ENCODE measurements at places on chromosomes 2 and 18. TPM values are rescaled to one million over a fixed set of nuclear protein-coding genes. Genes with fewer than 3 reads are reported as not detected.

- peaks cover 19% of the 10 kb centered on the region for H3K4me1 ChIP-seq
- peaks cover 44% of the 10 kb centered on the region for H3K36me3 ChIP-seq
- DNase-seq = peak; percentile 22
- H3K4me3 ChIP-seq = peak overlapping the region; percentile 81
- peak overlapping the region; percentile 84 for H3K27ac ChIP-seq
Measured at GRCh38 chr2:127884436-127884835, 1.3 kb downstream of the AMMECR1L start.

- DNase-seq = no peak
- no peaks in the 10 kb centered on the region for H3K4me1 ChIP-seq
- H3K27ac ChIP-seq = no peak overlapping the region
- no peaks in the 10 kb centered on the region for H3K36me3 ChIP-seq
- peaks cover 27% of the 10 kb centered on the region for H3K27me3 ChIP-seq
- no peak overlapping the region for H3K4me3 ChIP-seq
Measured at GRCh38 chr2:105496271-105496670, 97.4 kb upstream of the FHL2 start.

DNA sequence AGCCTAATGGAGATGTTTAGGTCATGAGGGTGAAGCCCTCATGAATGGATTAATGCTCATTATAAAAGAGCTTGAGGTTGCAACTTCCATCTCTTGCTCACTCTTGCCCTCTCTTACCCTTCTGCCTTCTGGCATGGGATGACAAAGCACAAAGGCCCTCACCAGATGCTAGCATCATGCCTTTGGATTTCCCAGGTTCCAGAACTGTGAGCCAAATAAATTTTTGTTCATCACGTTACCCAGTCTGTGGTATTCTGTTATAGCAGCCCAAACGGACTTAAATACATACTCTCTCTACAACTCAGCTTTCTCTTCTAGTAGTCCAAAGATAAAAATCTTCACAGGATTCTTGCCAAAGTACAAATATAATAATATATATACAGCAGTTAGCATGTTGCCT, 75.8 kb downstream of the LNPK start:
- H3K4me1 ChIP-seq = peaks cover 13% of the 10 kb centered on the region
- DNase-seq = no peak
- no peak overlapping the region for H3K27ac ChIP-seq

GRCh38 chr2:58896638-58897037, 655.5 kb upstream of the FANCL start:
- DNase-seq = peak; percentile 89
- H3K27ac ChIP-seq = peak overlapping the region; percentile 78
- H3K4me1 ChIP-seq = peaks cover 55% of the 10 kb centered on the region
- H3K4me3 ChIP-seq = peak overlapping the region; percentile 39
- H3K27me3 ChIP-seq = no peaks in the 10 kb centered on the region

The CENPA gene
- 19.7 TPM for total RNA-seq

DNA sequence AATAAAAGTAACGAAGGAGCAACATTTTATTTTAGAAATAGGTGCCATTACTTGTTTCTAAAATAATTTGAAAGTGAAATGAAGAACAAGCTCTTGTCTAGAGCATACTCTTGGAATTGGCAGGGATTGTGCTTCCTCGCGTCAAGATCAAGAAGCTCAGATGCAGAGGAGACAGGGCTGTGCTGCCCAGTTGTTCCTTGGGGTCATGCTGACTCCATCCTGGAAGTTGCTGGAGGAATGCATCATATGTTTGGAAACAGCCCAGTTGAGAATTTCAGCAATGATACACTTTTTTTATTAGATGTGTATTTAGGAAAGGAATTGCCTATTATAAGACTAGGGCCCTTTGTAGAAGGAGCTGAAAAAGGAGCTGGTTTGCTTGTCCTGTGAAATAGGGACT, 17.2 kb downstream of the LTBP1 start:
- H3K27ac ChIP-seq = no peak overlapping the region
- H3K4me3 ChIP-seq = no peak overlapping the region
- no peaks in the 10 kb centered on the region for H3K4me1 ChIP-seq
- DNase-seq = no peak

- H3K4me3 ChIP-seq = no peak overlapping the region
- DNase-seq = peak; percentile 76
- H3K4me1 ChIP-seq = peaks cover 16% of the 10 kb centered on the region
- peak overlapping the region; percentile 68 for H3K27ac ChIP-seq
- H3K36me3 ChIP-seq = no peaks in the 10 kb centered on the region
Measured at GRCh38 chr2:25521665-25522387, 151.6 kb downstream of the DTNB start.

GRCh38 chr2:61995515-61995914, 90.0 kb downstream of the COMMD1 start:
- no peak overlapping the region for H3K27ac ChIP-seq
- H3K4me3 ChIP-seq = no peak overlapping the region
- no peaks in the 10 kb centered on the region for H3K4me1 ChIP-seq
- H3K27me3 ChIP-seq = no peaks in the 10 kb centered on the region
- peaks cover 2% of the 10 kb centered on the region for H3K36me3 ChIP-seq
- no peak for DNase-seq

- no peaks in the 10 kb centered on the region for H3K27me3 ChIP-seq
- H3K4me1 ChIP-seq = peaks cover 38% of the 10 kb centered on the region
- H3K4me3 ChIP-seq = no peak overlapping the region
- no peak for DNase-seq
- H3K27ac ChIP-seq = peak overlapping the region; percentile 7
Measured at GRCh38 chr2:105804266-105804665, 59.6 kb downstream of the NCK2 start.

DNA sequence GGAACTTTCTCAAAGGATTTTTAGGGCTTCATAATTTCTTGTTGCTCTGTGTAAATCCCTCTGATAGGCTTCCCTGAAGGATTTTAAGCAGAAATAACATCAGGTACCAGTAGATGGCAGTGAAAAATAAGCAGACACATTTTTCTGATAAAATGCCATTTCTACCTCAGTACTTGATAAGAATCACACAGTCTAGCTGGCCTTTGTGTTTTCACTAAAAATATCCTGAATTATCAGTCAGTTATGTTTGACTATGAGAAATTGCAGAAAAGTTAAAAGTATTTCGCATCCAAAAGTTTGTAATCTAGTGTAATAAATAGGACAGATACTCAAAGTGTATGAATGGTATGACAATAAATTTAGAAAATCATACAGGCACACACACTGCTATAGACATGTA, 68.7 kb downstream of the DNAJC10 start:
- no peak overlapping the region for H3K4me3 ChIP-seq
- H3K27me3 ChIP-seq = no peaks in the 10 kb centered on the region
- peak; percentile 34 for DNase-seq
- H3K27ac ChIP-seq = no peak overlapping the region
- H3K4me1 ChIP-seq = no peaks in the 10 kb centered on the region

- H3K27me3 ChIP-seq = no peaks in the 10 kb centered on the region
- no peak overlapping the region for H3K4me3 ChIP-seq
Measured at GRCh38 chr2:4959219-4959618, 733.0 kb upstream of the SOX11 start.

GRCh38 chr2:236894791-236895190, 190.9 kb upstream of the COPS8 start:
- no peaks in the 10 kb centered on the region for H3K36me3 ChIP-seq
- H3K4me1 ChIP-seq = no peaks in the 10 kb centered on the region
- no peak for DNase-seq
- no peak overlapping the region for H3K4me3 ChIP-seq
- H3K27me3 ChIP-seq = no peaks in the 10 kb centered on the region

DNA sequence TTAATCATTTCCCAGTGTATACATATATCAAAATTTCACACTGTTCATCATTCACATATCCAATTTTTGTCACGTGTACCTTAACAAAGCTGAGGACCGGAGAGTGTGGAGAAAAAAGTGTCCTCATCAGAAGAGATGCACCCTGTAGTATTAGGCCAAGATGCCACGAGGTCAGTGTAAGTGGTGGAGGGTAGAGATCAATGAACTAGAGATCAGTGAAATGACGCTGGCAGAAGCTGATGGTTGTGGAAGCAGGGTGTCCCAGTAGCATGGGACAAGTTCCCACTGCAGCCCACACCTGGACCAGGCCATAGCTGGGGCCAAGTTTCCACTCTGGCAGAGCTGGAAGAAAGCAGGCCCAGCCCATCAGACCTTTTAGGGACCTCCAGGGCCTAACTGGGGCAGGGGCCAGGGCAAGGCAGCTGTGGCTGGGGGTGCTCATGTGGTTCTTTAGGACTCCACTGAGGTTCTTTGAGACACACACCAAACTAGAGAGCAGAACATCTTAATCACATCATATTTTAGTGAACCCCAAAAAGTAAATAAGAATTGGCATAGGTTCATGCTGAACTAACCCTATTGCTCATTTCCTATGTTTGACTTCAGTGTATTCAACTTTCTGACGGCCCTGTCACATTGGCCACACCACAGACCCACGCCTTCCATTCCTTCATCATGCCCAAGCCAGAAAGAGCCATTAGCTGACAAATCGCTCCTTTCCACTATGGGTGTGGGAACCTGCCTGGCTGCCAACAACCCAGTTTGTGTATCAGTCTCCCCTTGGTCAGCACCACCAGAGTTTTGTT, 21.6 kb upstream of the GPR55 start:
- DNase-seq = no peak
- peaks cover 5% of the 10 kb centered on the region for H3K4me1 ChIP-seq
- H3K27ac ChIP-seq = no peak overlapping the region
- H3K4me3 ChIP-seq = no peak overlapping the region
- H3K36me3 ChIP-seq = no peaks in the 10 kb centered on the region
- H3K27me3 ChIP-seq = no peaks in the 10 kb centered on the region

DNA sequence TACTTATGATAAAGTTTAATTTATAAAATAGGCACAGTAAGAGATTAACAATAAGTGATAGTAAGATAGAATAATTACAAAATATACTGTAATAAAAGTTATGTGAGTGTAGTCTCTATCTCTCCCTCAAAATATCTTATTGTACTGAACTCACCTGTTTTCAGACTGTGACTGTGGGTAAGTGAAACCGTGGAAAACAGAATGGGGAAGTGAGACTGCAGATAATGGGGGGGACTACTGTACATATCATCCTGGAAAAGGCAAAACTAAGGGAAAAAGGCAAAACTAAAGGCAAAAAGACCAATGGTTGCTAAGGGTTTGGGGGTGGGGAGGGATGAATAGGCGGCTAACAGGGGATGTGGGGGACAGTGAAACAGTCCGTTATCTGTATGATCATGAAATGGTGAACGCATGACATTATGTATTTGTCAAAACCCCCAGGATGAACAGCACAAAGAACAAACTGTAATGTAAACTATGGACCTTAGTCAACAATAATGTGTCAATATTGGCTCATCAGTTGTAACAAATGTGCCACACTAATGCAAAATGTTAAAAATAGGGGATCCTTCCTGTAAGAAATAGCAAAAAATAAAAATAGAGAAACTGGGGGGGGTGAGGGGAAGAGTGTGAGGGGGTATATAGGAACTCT, 93.8 kb downstream of the EPB41L3 start:
- no peak overlapping the region for H3K27ac ChIP-seq
- H3K4me3 ChIP-seq = no peak overlapping the region
- no peak for DNase-seq
- H3K36me3 ChIP-seq = no peaks in the 10 kb centered on the region
- no peaks in the 10 kb centered on the region for H3K4me1 ChIP-seq

- H3K4me3 ChIP-seq = no peak overlapping the region
- H3K4me1 ChIP-seq = no peaks in the 10 kb centered on the region
- H3K36me3 ChIP-seq = no peaks in the 10 kb centered on the region
- H3K27me3 ChIP-seq = peaks cover 26% of the 10 kb centered on the region
Measured at GRCh38 chr18:76658627-76659026, 163.6 kb upstream of the ZNF516 start.

DNA sequence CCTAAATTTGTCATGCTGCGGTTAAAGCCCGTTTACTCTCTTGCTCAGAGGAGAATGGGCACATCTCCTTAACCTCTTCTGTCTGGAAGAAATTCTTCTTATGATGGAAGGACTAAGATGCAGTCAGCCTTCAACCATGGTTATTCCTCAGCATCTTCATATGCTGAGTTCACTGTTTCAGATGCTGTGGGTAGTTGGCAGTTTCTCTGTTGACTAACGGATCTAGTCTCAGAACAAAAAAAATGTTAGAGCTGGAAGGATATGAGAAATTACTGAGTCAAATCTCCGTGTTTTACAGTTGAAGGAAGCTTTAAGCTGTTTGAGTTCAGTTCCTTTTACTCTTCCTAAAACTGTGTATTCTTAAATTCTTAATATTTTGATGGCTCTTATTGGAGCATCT, 43.6 kb upstream of the PGAP1 start:
- H3K27ac ChIP-seq = no peak overlapping the region
- peaks cover 5% of the 10 kb centered on the region for H3K36me3 ChIP-seq
- no peaks in the 10 kb centered on the region for H3K27me3 ChIP-seq
- H3K4me3 ChIP-seq = no peak overlapping the region
- no peaks in the 10 kb centered on the region for H3K4me1 ChIP-seq
- DNase-seq = no peak

- no peaks in the 10 kb centered on the region for H3K27me3 ChIP-seq
- no peaks in the 10 kb centered on the region for H3K4me1 ChIP-seq
- no peaks in the 10 kb centered on the region for H3K36me3 ChIP-seq
- H3K4me3 ChIP-seq = no peak overlapping the region
- H3K27ac ChIP-seq = no peak overlapping the region
Measured at GRCh38 chr2:178152033-178152432, 39.8 kb downstream of the RBM45 start.

- no peak for DNase-seq
- H3K4me3 ChIP-seq = no peak overlapping the region
- H3K27ac ChIP-seq = no peak overlapping the region
- H3K4me1 ChIP-seq = peaks cover 10% of the 10 kb centered on the region
- H3K36me3 ChIP-seq = no peaks in the 10 kb centered on the region
Measured at GRCh38 chr2:177284531-177284930, 20.0 kb upstream of the NFE2L2 start.

The ADI1 gene
- 50.1 TPM for total RNA-seq

DNA sequence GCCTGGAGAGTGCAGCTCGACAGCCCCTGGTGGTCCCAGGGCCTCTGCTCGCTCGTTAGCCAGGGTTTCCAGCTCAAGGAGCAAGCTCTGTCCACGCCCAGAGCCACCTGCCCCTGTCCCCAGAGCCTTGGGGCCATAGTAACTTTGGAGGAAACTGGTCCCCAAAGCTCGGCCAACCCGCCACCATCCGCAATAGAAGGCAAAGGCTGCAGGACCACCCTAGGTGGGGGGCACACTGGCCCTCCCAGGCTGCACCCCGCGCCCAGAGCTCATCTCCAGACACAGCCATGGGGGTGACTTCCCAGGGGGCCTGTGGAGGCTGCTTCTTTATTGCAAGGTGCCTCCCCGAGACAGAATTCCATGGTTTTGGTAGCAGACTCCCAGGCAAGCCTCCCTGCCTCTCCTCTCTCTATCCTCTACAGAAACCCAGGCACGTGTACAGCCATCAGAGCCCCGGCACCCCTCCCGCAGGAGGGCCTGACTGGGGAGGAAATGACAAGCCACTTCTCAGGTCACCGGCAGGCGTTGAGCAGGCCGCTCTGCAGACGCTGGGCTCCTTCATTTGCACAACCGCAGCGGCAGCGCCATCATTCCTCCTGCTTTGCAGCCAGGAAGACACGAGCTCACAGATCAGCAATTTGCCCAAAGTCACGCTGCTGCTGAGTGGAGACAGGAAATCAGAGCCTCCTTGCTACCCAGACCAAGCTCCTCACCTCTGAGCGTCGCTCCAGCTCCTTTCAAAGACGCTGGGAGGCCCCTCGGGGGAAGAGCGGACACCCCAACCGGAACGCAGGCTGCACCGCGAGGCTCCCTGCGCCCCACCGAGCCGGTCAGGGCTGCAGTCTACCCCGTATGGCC, 80.2 kb downstream of the NDUFA10 start:
- H3K27ac ChIP-seq = no peak overlapping the region
- H3K4me3 ChIP-seq = no peak overlapping the region
- H3K4me1 ChIP-seq = no peaks in the 10 kb centered on the region
- no peak for DNase-seq

GRCh38 chr18:8084160-8084559, 517.0 kb downstream of the PTPRM start:
- peaks cover 31% of the 10 kb centered on the region for H3K36me3 ChIP-seq
- no peak overlapping the region for H3K4me3 ChIP-seq
